ENCODE measurements at places on chromosomes 12 and 14.
A peak's percentile ranks its signal among the peaks of the same experiment; 100 is the strongest.

DNA sequence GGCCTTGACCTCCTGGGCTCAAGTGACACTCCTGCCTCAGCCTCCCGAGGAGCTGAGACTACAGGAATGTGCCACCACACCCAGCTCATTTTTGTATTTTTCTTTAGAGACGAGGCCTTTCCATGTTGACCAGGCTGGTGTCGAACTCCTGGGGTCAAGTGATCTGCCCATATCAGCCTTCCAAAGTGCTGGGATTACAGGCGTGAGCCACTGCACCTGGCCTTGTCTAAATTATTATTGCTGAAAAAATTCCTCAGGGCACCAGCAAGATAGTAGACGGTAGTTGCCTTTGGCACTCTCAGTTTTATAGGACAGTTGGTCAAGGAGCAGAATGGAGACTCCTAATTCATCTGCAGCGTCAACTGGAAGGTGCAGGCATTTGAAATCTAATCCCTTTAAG, 2.5 kb upstream of the AICDA start:
- no peak for DNase-seq

DNA sequence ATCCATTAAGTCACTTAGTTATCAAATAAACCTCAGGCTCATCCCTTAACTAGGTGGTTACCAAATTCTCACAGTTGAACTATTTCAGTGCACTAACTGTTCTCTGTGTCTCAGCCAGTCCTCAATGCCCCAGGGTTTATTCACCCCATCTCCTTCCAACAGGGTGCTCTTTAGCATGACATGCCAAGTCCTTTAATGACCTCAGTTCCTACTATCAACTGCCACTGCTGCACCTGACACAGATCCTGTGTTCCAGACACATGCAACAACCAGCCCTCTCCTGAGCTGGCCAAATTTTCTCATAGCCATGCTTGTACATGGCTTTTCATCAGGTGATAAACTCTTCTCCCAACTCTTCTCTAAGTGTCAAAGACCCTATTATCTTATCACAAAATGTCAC, 80.0 kb downstream of the ATXN2 start:
- DNase-seq, result no peak

DNA sequence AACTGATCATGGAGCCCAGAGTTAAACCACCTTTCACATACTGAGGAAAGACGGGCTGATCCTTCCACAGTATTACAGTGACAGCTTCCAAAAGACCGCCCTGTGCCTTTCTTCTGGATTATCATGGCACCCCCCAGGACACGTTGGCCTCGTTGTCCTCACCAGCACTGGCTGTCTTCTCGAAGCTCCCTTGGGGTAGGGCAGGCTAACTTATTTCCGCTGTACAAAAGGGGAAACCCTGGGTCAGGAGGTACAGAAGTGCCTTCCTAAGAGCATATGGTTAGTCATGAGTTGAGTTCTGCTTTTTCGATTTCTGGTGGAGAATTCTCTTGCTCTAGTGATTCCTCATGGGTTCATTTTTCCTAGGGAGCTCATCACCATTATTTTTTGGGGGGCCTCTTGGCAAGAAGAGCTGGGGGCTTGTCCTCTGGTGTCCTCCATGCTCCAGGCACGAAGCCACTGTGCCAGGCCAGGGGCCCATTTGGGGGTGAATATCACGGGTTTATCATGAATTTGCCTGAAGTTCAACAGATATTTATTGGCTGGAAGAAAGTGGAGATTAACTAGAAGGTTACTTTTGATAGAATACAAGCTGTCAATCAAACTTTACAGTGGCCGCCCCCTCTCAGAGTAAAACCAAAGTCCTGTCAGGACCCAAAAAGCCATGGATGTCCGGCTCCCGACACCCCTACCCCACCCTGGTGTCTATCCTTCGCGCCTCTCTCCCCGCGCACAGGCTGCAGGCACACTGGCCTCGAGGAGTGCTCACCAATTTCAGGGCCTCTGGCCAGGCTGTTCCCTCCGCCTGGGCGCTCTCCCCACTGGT, 8.8 kb upstream of the TRAF3 start:
- DNase-seq, result no peak

GRCh38 chr14:64170181-64170580, 124.0 kb downstream of the ESR2 start:
- DNase-seq, result no peak

GRCh38 chr14:61470261-61470960, 149.0 kb downstream of the PRKCH start:
- peak; percentile 37 for DNase-seq

GRCh38 chr12:132170094-132170636, 25.9 kb downstream of the NOC4L start:
- DNase-seq, result no peak

- DNase-seq, result no peak
These were observed 59.4 kb downstream of the TSPAN11 start for GRCh38 chr12:30985814-30986452.

DNA sequence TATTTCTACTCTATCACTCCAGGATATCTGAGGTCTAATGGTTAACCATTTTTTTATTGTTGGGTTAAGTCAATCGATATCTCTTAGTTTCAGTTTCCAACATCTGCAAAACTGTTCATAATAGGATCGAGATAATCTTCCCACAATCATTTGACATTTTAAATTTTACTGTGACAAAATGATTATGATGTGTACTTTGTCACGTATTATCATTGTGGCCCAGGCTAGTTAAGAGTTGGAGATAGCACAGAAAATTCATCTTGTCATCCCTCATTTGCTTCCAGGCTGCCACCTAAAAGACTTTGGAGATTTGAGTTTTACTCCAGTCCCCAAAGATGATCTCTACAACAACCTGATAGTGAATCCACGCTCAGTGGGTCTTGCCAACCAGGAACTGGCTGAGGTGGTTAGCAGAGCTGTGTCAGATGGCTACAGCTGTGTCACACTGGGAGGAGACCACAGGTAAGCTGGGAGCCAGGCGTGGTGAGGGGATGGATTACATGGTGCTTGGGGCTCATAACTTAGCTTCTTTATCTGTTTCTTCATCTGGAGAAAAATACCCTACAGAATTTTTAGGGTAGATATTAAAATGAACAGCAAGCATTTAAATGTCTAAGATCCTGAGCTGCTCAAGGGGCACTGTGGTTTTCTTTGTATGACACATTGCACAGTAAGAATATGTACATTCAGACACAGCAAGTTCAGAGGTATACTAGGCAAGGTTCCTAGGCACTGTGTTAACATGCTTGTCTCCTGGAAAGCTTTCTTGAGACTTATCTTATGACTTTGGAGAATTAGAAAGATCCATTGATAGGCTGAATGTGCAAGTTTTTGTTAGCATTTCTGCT, 22.4 kb downstream of the ARG2 start:
- DNase-seq, result no peak

GRCh38 chr12:64459394-64459891, 7.5 kb downstream of the TBK1 start:
- DNase-seq, result no peak

GRCh38 chr14:89255852-89256251, 161.2 kb downstream of the FOXN3 start:
- no peak for DNase-seq

DNA sequence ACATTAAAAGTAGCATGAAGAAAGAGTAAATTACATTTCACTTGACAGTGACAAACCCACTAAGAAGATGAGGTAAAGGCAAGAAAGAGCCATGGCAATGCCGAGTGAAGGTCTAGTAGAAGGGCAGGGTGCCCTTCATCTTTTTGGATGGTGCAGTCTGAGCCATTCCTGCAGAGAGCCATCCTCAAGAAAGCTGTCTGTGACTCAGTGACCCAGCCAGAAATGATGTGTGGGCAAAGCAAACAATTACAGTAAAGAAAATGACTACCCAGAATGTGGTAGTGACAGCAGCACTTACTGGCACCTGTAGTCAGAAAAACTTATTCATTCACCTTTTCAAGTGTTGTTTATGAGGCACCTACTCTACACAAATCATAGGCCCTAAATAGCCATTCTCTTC, 281.7 kb downstream of the DUSP6 start:
- no peak for DNase-seq

GRCh38 chr14:104559028-104559803, 20.3 kb upstream of the C14orf180 start:
- DNase-seq, result no peak

- no peak for DNase-seq
These were observed 12.8 kb upstream of the GSG1 start for GRCh38 chr12:13116259-13116658.

GRCh38 chr12:99170037-99170436, 477.5 kb upstream of the GARIN6 start:
- no peak for DNase-seq

GRCh38 chr14:53948205-53948884, 8.3 kb downstream of the BMP4 start:
- DNase-seq, result no peak

- no peak for DNase-seq
These were observed 22.0 kb downstream of the CD9 start for GRCh38 chr12:6222078-6222654.

DNA sequence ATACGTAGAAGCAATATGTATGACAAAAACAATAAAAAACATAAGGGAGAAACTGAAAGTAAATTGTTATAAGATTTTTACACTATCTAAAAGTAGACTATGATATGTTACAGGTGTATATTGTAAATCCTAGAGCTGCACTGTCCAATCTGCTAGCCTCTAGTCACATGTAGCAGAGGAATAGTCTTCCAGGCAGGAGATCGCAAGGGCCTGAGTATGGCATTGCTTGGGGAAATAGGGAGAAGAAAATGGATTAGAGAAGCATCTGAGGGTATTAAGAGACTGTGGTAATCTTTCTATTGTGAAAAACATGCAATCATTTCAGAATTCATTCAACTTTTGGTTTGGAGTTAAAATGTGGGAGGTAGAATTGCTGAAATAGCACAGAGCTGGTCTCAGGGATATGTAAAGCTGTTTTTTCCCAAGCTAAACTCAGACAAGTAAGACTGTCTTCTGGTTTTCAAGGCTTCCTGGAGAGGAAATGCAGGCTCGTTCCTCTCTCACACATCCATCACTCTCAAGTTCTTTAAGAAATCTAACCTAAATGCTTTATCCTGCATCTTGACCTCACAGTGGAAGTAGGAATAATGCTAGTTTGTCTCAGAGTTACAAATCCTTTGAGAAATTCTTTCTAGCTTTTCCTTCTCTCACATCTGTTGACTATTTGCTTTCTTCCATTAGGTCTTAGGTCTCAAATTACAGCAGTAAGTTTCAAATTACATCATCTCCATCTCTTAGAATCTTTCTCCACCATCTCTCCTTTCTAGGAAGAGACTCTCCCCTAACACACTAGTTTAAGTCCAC, 7.6 kb upstream of the CCDC184 start:
- DNase-seq, result no peak

DNA sequence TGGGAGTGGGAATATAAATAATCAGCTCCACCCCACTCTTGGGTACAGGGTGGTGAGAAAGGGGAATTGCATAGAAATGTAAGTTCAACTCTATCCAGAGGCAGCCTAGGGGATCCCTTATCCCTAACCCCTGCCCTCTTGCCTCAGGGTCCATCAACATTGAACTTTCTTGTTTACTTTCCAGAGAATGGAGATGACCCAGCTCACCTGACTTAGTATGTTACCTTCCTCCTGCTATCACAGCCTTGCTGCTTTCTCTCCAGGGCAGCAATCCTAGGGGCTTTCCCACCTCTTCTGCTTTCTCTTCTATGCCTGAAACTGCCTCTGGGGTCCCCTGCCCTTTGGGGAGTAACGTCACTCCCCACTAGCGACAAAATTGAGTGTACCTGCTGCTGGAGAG, 2.7 kb downstream of the LRP1 start:
- DNase-seq, result no peak

- DNase-seq, result no peak
These were observed 21.8 kb downstream of the WNK1 start for GRCh38 chr12:774051-774614.

DNA sequence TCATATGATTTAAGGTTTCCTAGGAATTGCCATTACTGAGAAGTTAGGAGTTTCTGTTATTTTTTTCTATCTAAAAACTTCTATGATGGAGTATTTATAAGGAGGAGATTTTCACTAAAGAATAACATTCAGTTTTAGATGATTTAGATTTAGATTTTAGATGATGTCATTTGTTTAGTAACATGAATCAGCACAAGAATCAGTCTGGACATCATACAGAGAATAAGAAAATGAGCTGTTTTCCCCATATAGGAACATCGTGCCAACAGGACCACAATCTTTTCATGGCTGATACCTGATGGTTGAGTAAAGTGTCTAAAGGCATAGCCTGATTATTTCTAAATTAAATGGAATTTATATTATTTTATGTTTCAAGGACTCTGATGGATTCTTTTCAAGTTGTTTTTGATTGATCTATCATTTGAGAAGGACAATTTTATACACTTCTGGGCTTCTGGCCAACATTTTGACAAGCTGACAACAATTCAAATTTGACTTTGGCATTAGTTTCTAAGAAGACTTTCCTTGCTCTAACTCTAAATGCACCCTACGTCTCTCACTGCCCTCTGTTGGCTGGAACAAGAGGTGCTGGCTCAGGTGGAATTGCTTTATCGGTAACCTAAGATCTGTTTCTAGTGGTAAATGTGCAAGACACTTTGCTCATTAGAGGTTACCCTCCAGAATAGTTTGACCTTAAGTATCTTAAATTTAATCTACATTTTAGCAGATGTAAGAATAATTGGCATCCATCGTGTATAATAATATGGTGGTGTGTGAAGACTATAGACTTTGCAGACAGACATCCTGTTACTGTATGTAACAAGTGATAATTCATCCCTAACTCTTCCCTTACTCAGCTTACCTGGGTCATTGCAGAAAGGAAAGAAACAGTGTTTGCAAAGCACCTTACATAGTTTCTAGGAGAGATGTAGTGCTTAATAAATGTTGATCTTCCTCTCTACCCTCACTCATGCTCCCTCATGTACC, 42.8 kb upstream of the CPSF6 start:
- no peak for DNase-seq

DNA sequence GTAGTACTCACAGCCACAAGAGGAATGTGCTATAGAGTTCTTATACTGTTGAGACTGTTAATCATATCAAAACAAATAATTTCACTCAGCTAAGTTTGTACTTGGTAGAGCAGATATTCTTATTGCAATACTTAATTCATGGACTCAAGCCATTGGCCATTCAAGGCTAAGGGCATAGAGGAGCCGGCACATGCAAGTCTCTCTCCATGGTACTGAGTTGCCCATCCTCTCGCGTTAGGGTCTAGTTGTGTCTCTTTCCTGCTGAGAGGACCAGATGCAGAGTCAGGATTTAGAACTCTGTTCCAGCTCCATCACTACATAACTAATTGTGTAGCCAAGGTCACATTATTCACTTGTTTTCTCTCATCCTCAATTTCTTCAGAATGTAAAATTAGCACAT, 14.4 kb upstream of the TUNAR start:
- DNase-seq, result no peak

GRCh38 chr14:64220466-64220865, 73.7 kb downstream of the ESR2 start:
- DNase-seq, result no peak

DNA sequence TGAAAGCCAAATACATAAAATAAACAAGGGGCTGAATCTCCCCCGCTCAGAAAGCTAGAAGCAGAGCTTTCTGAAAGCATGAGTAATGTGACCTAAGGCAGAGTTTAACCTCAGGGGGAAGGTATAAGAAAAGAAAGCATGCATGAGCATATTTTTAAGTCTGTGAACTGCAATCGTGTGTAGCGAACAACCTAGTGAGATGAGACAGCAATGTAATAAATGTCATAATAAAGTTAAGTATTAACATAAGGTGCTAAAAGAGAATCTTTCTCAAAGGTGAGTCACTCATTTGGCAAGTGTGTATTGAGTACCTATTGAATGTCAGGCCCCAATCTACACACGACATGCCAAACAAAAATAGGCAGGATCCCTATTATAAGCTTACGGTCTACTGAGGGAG, 14.2 kb upstream of the WDR20 start:
- no peak for DNase-seq

GRCh38 chr14:63737582-63738006, 9.7 kb upstream of the SGPP1 start:
- no peak for DNase-seq

GRCh38 chr12:32039347-32039746, 67.3 kb upstream of the BICD1 start:
- no peak for DNase-seq
